ENCODE measurements at places on chromosomes 12 and 14. TPM values are rescaled to one million over a fixed set of nuclear protein-coding genes. Genes with fewer than 3 reads are reported as not detected.

IL25 gene
- not detected for total RNA-seq

SYT1 gene
- total RNA-seq: 0.98 TPM

INHBE gene
- total RNA-seq: not detected

FZD10 gene
- 1.2 TPM for total RNA-seq

NOC4L gene
- 9.3 TPM for total RNA-seq

ABCD4 gene
- 45.2 TPM for total RNA-seq

KRT73 gene
- total RNA-seq: not detected

GSC gene
- total RNA-seq: 3.6 TPM

FGF23 gene
- total RNA-seq: not detected

STYK1 gene
- total RNA-seq: not detected

NDRG2 gene
- total RNA-seq: 212 TPM

IL22 gene
- not detected for total RNA-seq

KCNH3 gene
- 0.94 TPM for total RNA-seq

LMBR1L gene
- total RNA-seq: 30.4 TPM
